CMK (cell line): ENCODE measurements at places on chromosomes 2 and 18.

GRCh38 chr2:105607920-105608504, 136.7 kb upstream of the NCK2 start:
- DNase-seq = no peak

GRCh38 chr18:37714691-37715090, 149.1 kb upstream of the CELF4 start:
- no peak for DNase-seq

- DNase-seq = no peak
Measured at GRCh38 chr2:232330068-232330999, 48.2 kb upstream of the ALPP start.

DNA sequence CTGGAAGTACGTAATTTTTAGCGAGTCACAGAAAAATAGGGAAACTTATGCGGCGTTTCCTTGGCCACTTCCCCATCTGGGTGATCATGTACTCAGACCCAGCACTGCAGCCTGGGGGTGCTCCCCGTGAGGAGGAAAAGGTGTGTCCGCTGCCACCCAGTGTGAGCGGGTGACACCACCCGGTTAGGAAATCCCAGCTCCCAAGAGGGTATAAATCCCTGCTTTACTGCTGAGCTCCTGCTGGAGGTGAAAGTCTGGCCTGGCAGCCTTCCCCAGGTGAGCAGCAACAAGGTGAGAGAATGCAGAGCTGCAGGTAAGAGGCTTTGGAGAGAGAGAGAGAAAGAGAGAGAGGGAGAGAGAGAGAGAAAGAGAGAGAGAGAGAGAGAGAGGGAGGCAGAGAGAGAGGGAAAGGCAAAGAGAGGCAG, at the start of gene IL1R2:
Gene IL1R2, plus strand, starts transcription at position 240 of the 425 bp plus-strand sequence. CDS start 16,616 bp downstream, outside the sequence.
- DNase-seq = no peak

DNA sequence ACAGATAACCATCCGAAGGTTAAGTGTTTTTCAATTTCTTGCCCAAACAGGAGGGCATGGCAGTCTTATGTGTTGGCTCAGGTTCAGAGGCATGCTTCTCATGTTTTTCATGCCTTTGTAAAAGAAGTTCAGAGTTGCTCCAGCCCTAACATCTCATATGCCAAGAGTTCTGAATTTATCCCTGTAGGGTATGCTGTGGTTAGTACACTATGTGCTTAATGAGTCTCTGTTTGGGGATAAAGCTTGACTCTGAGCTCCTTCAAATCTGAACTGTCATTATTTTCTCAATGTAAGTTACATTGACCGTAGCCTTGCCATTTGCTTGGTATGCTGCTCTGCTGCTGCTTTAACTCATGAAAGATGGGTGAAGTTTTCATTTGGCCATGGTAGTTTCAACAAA, 67.9 kb upstream of the PNPT1 start:
- no peak for DNase-seq

GRCh38 chr2:241724259-241724974, 10.0 kb upstream of the D2HGDH start:
- no peak for DNase-seq

DNA sequence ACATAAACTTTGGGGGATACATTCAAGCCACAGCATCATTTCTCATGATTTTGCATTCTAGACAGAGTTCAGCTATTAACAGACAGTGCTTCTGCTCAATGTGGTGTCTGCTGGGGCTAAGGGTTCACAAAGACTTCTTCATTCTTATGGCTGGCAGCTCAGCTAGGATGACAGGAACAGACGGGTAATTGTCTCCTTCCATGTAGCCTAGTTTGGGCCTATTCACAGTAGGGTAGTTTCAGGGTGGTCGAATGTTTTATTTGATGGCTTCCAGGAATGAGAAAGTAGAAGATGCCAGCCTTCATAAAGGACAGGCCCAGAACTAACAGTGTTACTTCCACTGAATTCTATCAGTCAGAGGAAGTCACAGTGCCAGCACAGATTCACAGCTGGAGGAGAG, 26.0 kb upstream of the BCL2L11 start:
- DNase-seq = no peak

- no peak for DNase-seq
Measured at GRCh38 chr2:70978341-70979179, at the start of gene ANKRD53. Gene ANKRD53 (plus strand): TSS chr2:70978630. CDS start chr2:70978646, 16 bp downstream.

DNA sequence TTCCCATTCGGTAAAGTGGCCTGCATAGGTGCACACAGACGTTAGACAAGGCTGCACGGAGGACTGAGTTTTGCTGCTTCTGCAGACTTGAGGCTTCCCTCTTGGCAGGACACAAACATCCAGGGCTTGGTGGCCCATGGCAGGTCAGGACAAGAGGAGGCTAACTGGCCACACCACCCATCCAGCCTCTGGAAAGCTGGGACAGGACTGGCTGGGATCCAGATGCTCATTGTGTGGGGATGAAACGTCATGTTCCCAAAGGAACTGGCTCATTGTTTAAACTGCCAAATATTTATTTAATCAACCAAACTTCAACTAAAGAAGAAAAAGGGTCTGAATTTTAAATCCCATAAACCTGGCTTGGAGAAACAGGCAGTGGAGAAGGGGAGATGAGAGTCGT, 239.1 kb upstream of the EPAS1 start:
- DNase-seq = no peak

DNA sequence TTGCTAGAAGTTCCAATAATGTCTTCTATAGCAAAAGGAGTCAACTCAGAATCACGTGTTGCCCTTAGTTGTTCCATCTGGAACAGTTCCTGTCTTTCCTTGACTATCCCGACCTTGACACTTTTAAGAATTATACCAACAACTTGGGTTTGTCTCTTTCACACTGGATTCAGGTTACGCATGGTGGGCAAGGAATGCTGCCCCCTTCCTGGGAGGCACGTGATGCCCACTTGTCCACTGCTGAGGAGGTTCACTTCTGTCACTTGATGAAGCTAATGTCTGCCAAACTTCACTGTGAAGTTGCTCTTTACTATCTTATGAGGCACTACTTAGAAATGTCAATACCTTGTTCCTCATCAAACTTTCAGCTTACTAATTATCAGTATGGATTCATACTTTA, 5.3 kb downstream of the COX5B start:
- DNase-seq = no peak
